ENCODE measurements at places on chromosomes 6 and 20. TPM values are rescaled to one million over a fixed set of nuclear protein-coding genes. Genes with fewer than 3 reads are reported as not detected.

- no peak for DNase-seq
Measured at GRCh38 chr6:137247724-137248123, 28.5 kb upstream of the IFNGR1 start.

Gene CASS4
- polyA plus RNA-seq: 1.9 TPM

- no peak for DNase-seq
Measured at GRCh38 chr6:149264629-149265028, 52.9 kb upstream of the TAB2 start.

Gene SSTR4
- not detected for polyA plus RNA-seq

Gene PKHD1
- polyA plus RNA-seq: not detected

Gene NOX3
- not detected for polyA plus RNA-seq

Gene ANKS1A
- polyA plus RNA-seq: 8.0 TPM

GRCh38 chr6:16846399-16846778, 85.1 kb upstream of the ATXN1 start:
- DNase-seq: no peak

- DNase-seq: peak; percentile 86
Measured at GRCh38 chr6:13261464-13261994, 66.8 kb downstream of the TBC1D7 start.

Gene PKIG
- 0.84 TPM for polyA plus RNA-seq

Gene GLP1R
- not detected for polyA plus RNA-seq

Gene IMPG1
- not detected for polyA plus RNA-seq

GRCh38 chr20:21511485-21511849, 2.4 kb downstream of the NKX2-2 start:
- DNase-seq: no peak

DNA sequence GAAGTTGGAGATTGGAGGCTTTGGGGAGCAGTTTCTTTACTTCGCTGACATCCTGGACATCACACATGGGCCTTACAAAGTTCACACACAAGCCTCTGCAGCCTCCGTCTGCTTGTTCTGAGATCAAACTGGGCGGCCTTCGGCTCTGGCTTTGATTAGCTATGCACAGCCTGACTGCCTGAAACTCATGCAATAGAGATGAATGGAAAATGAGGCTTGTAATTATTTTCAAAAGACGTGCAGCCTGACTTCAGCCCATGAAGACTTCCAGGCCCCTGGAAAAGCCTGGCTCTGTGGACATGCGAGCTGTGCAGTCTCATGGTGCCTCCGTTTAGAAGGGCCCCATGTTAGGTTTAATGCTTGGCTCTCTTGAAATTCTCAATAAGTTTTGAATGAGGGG, 480.5 kb upstream of the SULF2 start:
- no peak for DNase-seq

DNA sequence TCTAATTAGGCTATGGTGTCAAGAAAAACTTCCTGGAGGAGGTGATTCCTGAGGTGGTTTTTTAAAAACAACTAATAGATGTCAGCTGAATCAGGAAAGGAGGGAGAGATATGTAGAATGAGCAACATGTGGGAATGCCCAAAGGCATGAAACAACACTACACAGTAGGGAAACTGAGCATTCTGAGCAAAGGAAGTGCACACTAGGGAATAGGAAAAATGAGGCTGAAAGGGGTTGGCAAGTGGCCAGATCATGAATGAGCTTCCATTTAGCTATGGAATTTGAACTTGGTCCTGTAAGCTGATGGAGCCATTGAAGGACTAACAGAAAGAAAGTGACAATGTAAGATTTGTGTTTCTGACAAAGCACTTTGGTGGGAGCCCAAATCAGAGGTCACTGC, 16.9 kb upstream of the SLC35F1 start:
- no peak for DNase-seq

GRCh38 chr6:109644131-109644530, 46.9 kb downstream of the AK9 start:
- no peak for DNase-seq

Gene PI3
- not detected for polyA plus RNA-seq

DNA sequence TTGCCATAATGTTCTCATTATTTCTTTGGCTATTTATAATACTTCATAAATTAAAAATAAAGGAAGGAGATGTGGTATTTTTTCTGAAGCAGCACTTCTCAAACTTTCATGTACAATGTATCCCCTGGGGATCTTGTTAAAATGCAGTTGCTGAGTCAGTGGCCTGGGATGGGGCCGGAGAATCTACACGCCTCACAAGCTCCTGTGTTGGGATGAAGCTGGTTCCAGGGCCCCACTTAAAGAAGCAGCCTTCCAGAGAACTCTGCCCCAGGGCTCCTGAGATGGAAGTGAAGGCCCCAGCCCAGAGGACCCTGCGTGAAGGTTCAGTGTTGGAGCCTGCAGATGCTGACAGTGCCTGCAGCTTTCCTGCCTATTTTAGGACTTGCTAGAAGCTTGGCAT, 40.1 kb upstream of the SLC23A2 start:
- DNase-seq: no peak

DNA sequence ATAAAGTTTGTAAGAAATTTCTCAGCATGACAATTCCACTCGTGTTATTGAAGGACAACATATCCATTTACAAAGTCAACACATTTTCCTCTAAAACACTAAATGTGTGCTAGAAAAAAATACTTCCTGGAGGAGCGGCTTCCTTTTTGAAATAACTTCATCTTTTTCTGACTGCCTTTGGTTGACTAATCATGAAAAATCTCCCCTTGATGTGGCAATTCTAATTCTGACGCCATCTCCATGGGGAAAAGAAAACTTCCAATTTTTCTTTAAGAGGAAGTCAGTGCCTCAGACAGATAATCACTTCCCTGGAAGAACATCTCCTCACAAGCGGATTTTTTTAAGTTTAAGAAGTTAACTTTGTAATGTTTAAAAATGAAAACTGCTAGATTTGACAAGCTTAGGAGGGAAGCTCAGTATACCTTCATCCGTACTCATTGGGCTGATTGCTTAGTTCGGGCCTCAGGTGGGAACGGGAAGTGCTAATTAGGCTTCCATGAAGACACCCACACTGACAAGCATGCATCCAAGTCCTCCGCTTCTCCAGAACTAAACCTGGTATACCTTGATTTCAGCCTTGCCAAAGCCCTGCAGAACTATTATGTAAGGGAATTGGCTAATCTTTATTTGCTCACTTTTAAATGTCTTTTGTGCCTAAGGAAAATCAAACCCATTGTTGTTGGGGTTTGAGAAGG, 35.1 kb upstream of the DUSP22 start:
- peak; percentile 87 for DNase-seq

DNA sequence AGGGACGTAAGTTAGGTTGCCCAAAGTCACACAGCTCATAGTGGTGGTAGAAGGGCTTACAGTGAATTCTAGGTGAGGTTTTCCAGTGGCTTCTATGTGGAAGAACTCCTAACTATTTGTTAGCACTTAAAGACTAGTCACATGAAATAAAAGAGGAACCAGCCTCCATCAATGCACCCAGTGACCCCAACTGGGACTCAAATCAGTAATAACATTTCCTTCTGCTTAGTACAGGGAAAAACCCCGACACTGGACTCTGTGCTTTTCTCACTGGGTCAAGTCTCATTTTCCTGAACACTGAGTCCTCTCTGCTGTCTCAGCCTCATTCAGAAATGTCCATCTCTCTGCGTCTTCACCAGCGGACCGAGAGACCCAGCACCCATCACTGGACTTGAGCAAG, 89.2 kb downstream of the SLC22A23 start:
- DNase-seq: peak; percentile 43
